ENCODE measurements at places on chromosomes 3 and 15.

DNA sequence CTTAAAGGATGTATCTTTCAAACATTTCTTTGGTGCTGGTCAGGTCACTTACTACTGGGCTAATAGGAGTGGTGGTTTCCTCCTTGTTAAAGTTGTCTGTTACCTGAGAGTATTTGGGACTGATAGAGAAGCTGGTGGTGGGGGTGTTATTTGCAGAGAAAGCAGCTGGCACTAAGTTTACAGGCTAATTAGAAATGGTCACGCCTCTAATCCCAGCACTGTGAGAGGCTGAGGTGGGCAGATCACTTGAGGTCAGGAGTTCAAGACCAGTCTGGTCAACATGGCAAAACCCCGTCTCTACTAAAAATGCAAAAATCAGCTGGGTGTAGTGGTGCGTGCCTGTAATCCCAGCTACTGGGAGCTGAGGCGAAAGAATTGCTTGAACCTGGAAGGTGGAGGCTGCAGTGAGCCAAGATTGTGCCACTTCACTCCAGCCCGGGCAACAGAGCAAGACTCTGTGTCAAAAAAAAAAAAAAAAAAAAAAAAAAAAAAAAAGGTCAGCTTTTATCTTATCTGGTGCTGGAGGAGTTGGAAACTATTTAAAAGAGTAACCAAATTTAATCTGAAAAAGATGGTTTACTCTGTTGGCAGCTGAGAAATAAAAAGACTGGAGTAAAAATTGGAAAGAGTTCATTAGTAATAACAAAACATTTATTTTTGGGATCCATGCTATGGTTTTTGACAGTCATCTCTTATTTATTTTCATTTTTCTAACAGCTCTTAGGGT, 332.6 kb downstream of the PTPRG start:
- DNase-seq, result no peak

- no peak for DNase-seq
These were observed 409.5 kb downstream of the ROBO1 start for GRCh38 chr3:79358327-79358726.

GRCh38 chr3:115470254-115470653, 153.1 kb upstream of the GAP43 start:
- no peak for DNase-seq

GRCh38 chr15:96678386-96678785, 347.9 kb downstream of the NR2F2 start:
- no peak for DNase-seq

DNA sequence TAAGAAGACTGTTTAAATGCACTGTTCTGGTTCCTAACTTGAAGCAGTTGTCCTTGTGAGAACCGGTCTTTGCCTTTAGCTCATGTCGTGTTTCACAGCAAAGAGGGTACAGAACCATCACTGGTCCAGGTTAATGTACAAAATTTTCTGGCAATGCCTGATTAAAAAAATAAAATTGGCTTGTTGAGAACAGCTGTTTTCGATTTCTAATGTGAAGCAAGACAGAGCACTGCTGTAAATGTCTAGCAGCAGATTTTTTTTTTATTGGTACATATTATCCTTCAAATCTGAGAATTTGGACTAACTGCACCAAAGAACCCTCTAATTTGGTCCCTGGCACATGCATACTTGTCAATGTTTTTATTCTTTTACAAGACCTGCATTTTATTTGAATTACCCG, 103.3 kb downstream of the STT3B start:
- no peak for DNase-seq

GRCh38 chr3:29195056-29195455, 85.8 kb upstream of the RBMS3 start:
- DNase-seq, result no peak

GRCh38 chr15:68447209-68447608, 15.2 kb upstream of the ITGA11 start:
- no peak for DNase-seq

DNA sequence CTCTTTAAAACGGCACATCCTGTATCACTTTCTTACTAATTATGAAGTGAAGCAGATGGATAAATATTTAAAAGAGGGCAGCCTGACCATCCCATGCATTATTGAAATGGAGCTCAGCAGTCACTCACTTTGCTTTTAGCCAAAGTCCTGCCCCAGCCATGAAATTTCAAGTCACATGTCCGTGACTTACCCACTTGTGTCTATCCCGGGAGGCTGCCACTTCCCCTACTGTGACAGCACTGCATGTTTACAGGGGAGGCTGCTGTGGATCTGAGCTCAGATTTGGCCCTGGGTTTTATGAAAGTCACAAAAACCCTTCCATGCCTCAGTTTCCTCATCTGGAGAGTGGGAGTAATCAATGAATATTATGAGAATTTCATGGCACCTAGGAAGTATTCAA, 17.9 kb upstream of the LRRK1 start:
- DNase-seq, result no peak

Data from AML-193 (cell line).